ENCODE measurements at places on chromosomes 7 and 10. TPM values are rescaled to one million over a fixed set of nuclear protein-coding genes. Genes with fewer than 3 reads are reported as not detected.
A peak's percentile ranks its signal among the peaks of the same experiment; 100 is the strongest.

DNA sequence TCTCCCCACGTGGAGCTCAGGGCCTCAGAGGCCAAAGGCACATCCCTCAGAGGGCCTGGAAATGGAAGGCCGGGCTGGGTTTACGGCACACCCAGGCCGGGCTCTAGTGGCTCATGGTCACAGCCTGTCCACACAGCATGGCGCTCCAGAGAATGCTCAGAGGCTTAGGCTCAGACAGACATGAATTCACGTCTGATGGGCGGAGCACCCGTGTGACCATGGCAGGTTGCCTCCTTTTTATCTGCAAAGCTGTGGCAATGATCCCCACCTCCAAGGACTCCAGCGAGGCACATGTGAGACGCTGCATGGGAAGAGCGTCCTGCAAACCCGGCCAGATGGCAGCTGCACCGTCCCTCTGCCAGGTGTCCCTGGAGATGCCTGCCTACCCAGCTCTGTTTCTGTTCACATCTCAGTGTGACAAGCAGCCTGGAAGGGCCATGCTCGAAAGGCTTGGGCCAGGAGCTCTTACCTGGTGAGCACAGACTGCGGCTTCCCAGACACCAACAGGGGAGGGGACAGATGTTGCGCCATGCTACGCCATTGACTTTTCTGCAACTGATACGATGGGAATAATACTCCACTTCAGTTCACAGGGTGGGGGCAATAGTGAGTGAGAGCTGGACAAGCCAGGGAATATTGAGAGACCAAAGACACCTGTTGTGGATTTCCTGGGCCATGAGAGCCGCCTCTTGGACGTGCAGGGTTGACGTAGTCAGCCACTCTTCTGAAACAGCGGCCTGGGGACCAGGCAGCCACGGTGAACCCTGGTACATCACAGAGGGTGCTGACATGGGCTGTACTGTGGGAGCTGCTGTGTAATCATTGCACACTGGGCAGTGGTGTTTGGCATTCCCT is 34.4 kb upstream of the FAM20C start:
- no peak for DNase-seq

DNA sequence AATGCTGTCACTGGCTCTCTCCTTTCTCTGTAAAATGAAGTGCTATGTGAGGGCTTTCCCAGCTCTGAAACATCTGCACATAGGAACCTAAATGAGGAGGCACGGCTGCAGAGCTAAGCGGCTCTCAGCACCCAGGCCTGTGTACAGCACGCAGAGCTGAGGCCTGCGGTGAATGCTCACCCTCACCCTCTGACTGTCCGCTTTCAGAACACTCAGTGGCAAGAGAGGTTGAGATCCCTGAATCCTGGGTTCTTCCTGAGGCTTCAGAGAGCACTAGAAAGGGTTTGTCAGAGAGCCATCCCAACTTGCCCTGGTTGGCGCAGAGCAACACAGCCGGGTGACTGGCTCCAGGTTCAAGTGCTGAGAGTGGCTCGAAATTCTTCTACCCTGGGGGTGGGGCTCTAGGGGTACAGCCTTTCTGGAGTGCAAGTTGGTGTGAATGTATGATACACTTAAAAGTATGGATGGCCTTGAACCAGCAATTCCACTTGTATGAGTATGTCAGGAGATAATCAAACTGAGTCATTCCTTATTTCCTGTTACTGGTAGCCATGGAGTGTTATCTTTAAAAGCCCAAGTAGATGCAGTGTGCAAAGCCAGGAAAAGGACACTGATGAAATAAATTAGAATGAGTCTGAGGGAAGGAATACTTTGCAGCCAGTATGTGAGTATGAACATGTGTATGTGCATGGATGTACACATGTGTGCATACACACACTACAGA is 1.7 kb upstream of the CCDC201 start:
- no peak for DNase-seq

DNA sequence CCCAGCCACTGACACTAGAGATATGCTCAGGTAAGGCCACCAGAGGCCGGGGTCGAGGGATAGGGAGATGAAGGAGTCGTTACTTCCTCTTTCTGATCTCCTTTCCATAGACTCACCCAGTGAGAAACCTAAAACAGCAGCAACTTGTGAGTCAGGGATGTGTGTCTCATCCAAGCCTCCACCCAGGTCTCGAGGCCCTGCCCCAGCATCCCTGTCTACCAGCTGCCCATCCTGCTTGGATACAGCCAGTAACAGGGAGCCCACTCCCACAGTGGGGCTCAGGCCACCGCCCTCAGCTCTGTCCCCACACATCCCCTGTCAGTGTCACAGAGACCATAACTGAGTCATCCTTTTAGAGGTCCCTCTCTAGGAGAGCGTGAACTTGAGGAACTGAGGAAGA is 49.6 kb upstream of the CHST15 start:
- DNase-seq = no peak

DNA sequence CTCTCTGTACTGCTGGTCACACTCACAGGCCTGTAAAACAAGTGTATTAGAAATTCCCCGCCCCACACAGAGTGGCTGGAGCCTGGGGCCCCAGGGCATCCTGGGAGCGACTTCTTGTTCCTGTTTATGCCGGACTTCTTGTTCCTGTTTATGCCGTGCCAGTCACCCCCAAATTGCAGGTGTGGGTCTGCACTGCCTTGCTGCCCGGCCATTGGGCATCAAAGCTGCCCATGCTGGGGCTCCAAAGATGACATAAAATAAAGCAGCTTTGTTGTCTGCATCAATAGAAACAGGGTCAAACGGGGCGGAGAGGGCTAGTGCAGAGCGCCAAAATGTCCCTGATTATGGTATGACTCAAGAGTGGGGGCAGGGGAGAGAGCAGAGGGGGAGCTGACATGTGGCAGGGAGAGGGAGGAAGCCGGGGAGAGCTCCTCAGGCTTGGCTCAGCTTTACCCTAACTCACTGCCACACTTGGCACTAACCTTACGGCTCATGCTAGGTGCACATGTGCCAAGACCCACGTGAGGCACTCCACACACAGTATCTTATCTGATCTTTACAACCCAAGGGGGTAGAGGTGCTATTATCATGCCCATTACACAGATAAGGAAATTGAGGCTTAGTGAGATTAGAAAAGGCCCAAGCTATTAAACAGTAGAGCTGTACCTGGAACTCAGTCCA is 98.4 kb downstream of the PIP4K2A start:
- peak; percentile 30 for DNase-seq

GRCh38 chr7:43038254-43038653 is 74.2 kb upstream of the HECW1 start:
- no peak for DNase-seq

- no peak for DNase-seq
Observed at GRCh38 chr10:30803892-30804322, 174.4 kb upstream of the LYZL2 start.

GRCh38 chr7:27130540-27131389 is at the start of gene HOXA4:
HOXA4 (minus strand) TSS chr7:27130757; CDS start chr7:27130733, 24 bp downstream.
- no peak for DNase-seq

Gene MMD2
- 7.1 TPM for total RNA-seq

Data from spinal cord (tissue), 10 donors.